H4 (cell line): ENCODE measurements at places on chromosomes 1 and 21. TPM values are rescaled to one million over a fixed set of nuclear protein-coding genes. Genes with fewer than 3 reads are reported as not detected.

The ANKRD34A gene
- total RNA-seq, result 0.54 and 0.70 TPM in 2 replicates

GRCh38 chr1:233614173-233614742, 352 bp downstream of the KCNK1 start:
- DNase-seq, result no peak

The HMCN1 gene
- total RNA-seq, result 14.8 and 17.4 TPM in 2 replicates

DNA sequence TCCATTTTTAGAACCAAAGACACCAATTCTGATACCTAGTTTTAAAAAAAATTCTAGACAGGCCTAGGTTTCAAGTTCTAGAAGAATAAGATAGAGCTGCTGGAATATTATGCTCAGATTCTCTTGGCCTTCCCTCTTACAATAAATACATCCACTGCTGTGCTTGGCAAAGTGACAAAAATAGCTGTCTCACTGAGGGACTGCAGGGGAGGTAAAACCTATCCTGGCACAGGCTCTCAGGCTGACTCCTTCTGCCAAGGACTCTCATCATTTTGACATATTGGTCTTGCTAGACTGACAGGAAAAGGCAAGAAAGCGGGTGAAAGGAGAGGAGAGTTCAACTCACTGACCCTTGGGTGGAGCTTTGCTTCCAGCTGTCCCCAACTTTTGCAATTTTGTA, 197.0 kb upstream of the LHX8 start:
- peak; percentile 73 for DNase-seq

The REN gene
- total RNA-seq, result not detected in 2 replicates

GRCh38 chr1:175580841-175581240, 162.6 kb downstream of the TNR start:
- DNase-seq, result no peak

The OLIG1 gene
- total RNA-seq, result not detected in 2 replicates

The MX2 gene
- total RNA-seq, result 36.7 and 38.6 TPM in 2 replicates

- peak; percentile 48 for DNase-seq
Observed at GRCh38 chr1:150813028-150813707, 5.1 kb upstream of the CTSK start.

DNA sequence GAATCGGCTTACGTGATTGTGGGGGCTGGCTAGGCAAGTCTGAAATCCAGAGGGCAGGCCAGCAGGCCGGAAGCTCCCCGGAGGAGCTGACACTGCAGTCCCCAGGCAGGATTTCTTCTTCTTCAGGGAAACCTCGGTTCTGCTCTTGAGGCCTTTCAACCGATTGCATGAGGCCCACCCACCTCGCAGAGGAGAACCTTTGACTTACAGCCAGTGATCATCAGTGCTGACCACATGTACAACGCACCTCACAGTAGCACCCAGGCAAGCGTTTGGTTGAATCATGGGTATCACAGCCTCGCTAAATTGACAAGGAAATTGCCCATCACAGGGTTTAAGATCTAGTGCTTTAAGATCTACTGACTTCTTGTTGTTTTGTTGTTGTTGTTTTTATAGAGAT, 23.6 kb upstream of the GPR157 start:
- no peak for DNase-seq

DNA sequence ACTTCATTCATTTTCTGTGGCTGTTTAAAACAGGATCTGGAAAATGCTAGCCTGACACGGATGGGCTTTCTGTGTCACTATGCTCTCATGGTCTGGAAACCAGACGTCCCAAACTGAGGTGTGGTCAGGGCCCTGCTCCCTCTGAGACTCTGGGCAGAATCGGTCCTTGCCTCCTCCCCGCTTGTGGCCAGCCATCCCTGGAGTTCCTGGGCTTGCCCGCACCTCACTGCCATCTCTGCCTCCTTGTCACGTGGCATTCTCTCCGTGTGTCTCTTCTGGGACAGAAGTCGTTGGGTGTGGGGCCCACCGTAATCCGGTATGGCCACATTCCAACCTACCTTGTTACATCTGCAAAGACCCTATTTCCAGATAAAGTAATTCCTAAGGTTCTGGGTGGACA, 10.1 kb upstream of the ACTRT2 start:
- DNase-seq, result no peak

GRCh38 chr1:182666706-182667105, 17.7 kb downstream of the RGS8 start:
- DNase-seq, result no peak

The TRIM45 gene
- total RNA-seq, result 0.92 and 0.97 TPM in 2 replicates

The SPRR5 gene
- total RNA-seq, result not detected in 2 replicates

The LEMD1 gene
- total RNA-seq, result 1.5 TPM in 2 replicates

DNA sequence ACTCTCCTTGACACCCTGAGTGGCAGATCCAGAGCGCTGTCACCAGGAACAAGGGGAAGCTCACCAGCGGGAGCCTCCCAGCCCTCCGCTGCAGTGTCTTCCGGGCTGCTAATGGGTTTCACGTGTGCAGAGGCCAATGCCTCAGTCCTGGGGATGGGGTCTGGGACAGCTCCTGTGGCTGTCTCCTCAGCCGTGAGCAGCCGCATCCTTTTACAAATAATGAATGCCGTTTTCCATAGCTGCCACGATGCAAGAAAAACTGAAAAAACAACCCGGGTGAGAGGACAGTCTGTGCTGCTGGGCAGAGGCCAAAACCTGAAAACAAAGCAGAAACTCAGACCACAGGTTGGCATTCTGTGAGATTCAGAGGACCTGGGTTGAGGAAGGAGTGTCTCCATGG, 212.2 kb upstream of the RAB4A start:
- no peak for DNase-seq

DNA sequence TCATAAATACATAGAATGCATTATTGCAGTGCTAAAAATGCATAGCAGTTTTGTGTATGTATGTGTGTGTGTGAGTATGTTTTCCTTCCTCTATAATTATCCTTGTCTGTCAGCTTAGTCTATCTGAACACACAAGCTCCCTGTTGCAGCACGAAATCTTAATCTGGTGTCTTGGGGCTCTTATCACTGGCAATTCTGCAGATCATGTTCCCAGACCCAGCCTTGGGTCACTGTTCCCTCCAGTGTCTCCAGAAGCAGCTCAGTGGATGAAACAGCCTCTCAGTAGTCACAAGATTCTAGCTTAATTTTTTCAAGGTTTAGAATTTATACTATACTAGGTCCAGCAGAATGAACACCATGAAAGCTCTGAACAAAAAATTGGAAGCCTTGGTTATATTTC, 777.9 kb downstream of the MRPL39 start:
- DNase-seq, result no peak

The FCAMR gene
- total RNA-seq, result not detected in 2 replicates

DNA sequence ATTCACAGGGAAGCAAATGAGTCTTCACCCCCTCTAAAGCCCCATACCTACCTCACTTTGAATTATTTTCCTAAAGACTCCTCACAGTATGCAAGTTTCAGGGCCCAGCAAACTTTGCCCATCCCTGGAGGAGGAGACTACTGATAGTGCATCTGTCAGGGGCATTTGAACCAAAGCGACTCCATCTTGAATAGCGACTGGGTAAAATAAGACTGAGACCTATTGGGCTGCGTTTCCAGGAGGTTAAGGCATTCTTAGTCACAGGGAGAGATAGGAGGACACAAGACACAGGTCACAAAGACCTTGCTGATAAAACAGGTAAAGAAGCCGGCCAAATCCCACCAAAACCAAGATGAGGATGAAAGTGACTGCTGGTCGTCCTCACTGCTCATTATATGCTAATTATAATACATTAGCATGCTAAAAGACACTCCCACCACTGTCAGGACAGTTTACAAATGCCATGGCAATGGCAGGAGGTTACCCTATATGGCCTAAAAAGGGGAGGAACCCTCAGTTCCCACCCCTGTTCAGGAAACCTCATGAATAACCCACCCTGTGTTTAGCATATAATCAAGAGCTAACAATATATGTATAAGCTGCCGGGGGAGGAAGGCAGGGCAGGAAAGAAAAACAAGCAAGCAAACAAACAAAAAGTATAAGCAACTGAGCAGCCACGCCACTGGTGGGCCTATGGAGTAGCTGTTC, 3.3 kb upstream of the PKNOX1 start:
- no peak for DNase-seq

DNA sequence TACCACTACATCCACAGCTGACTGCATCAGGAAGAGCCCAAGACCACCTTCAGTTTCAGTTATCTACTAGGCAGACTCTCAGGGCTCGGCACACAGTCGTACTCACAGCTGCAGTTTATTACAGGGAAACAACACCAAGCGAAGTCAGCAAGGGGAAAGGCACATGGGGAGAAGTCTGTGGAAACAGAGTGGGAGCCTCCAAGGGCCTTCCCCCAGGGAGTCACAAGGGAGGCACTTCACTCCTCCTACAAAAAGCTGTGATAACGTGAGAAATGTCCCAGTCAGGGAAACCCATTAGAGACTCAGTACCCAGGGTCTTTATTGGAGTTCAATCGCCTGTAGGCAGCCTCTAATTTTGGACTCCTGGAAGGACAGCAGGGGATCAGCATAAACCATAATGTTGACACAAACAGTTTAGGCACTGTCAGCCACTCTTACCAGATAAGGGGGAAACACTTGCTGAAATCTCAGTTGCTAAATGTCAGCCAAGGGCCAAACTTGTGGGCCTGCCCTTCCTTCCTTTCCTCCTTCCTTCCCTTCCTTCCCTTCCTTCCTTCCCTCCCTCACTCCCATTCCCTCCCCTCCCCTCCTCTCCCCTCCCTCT, 444.0 kb downstream of the SMYD3 start:
- DNase-seq, result no peak

GRCh38 chr1:181106479-181106878, 18.0 kb downstream of the IER5 start:
- no peak for DNase-seq

The LCE2A gene
- total RNA-seq, result not detected in 2 replicates

DNA sequence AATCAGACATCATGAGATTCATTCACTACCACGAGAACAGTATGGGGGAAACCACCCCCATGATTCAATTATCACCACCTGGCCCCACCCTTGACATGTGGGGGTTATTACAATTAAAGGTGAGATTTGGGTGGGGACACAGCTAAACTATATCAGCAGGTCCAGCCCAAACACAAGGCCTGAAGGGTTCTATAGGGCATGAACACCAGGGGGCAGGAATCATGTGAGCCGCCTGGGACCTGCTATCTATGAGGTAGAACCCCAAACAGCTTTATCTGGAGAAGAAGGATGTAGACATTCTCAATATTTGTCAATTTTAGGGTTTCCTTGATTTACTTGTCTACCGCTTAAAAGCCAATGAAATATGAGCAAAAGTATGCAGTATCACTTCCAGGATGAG, 294.9 kb upstream of the DEPDC1 start:
- no peak for DNase-seq

The AKIRIN1 gene
- 35.3 and 36.3 TPM in 2 replicates for total RNA-seq

DNA sequence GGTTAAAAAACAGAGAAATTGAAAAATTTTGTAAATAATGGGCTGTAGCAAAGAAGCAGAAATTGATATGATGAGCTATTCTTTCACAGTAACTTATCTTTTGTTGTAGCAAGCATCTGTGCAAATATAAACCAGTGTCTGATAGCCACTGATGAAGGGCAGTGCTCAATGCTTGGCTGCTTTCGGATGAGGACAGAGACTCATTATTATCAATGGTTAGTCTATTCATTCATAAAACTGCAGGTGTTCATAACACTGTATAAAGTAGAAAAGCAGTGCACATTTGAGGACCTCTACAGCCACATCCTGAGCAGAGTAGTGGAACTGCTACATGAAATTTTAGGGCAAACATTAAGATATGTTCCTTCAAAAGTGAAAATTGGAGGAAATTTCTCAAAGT, 107.2 kb downstream of the FAF1 start:
- DNase-seq, result no peak

DNA sequence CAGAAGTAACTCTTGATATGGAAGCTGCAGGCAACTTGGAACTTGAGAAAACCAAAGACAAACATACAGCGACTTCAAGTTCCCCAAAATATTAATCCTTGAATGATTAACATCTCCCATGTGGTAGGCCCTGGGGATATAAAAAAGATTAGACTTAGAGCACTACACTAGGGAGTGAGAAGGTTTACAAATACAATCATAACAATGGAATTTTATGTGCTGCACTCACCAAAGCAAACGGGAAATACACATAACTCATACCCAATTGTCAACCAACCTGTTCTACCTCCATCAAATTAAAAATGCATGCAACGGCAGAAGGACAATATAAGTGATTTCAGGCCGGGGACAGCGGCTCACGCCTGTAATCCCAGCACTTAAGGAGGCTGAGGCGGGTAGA, 3.7 kb downstream of the SMYD3 start:
- DNase-seq, result no peak

- DNase-seq, result no peak
Observed at GRCh38 chr1:2411801-2412394, 466 bp downstream of the PEX10 start.

DNA sequence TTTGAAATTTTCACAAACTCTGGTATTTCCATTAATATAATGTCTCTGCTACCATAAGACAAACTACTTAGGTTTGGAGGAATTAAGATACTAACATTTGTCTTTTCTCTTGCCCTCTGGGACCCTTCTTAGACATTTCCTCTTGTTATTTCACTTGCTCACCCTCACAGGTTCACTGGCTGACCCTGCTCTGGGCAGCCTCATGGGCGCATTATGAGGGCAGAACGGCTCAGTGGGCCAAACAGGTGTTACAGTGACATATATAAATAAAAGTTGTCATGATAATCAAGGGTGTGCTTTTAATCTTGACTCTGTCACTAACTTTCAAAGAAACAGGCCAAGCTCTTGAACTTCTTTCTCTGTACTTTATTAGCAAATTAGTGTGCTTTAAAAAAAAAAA, 46.5 kb downstream of the ZNHIT6 start:
- no peak for DNase-seq

The PRRX1 gene
- total RNA-seq, result 0.10 TPM in 1 of 2 replicates, not detected in the other

- DNase-seq, result no peak
Observed at GRCh38 chr1:220817907-220818306, 31.2 kb downstream of the MTARC1 start.

- DNase-seq, result no peak
Observed at GRCh38 chr1:6820899-6821298, 35.6 kb downstream of the CAMTA1 start.

The FABP3 gene
- not detected in 2 replicates for total RNA-seq

DNA sequence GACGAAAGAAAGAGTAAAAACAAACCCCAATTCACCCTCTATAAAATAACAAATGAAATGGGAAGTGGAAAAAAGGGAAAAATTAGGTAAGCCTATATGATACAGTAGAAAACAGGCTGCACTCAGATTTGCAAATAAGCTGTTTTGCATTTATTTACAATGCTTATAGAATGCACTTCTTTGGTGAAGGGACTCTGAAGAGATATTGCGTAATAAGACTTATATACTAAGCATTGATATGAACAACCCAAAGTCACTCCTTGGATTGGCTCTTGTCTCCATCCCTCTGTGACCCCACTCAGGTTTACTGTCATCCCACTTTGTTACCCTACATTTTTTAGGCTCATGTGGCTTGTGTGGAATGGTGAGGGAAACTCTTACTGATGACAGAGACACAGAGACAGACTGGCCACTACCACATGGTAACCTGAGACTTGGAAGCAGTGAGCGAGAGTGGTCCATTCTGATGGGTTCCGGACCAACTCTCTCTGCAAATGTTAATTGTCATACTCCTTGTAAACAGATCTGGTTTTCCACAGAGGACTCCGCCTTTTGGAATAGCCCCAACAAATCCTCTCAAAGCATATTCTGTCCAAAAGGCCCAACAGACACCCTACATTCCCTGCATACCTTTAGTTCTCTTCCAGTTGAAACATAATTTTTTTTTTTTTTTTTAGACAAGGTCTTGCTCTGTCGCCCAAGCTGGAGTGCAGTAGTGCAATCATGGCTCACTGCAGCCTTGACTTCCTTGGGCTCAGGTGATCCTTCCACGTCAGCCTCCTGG, 11.0 kb downstream of the GSTM5 start:
- no peak for DNase-seq

The CYP4X1 gene
- 0.17 TPM in 1 of 2 replicates, not detected in the other for total RNA-seq

The NPL gene
- total RNA-seq, result 2.5 and 4.0 TPM in 2 replicates

GRCh38 chr1:22137004-22137720, 5.7 kb downstream of the WNT4 start:
- DNase-seq, result no peak

- no peak for DNase-seq
Observed at GRCh38 chr1:156945881-156946661, 25.6 kb downstream of the LRRC71 start.

The PAX7 gene
- total RNA-seq, result 2.1 and 2.3 TPM in 2 replicates
